ENCODE measurements at places on chromosomes 12 and 14. TPM values are rescaled to one million over a fixed set of nuclear protein-coding genes. Genes with fewer than 3 reads are reported as not detected.

Gene LMNTD1
- total RNA-seq: not detected

Gene EEA1
- total RNA-seq: 34.6 TPM

Gene TPH2
- 0.13 TPM for total RNA-seq

Gene IFT43
- 27.3 TPM for total RNA-seq

GRCh38 chr14:54570631-54571415 lies 3.9 kb downstream of the SAMD4A start:
- DNase-seq: no peak

DNA sequence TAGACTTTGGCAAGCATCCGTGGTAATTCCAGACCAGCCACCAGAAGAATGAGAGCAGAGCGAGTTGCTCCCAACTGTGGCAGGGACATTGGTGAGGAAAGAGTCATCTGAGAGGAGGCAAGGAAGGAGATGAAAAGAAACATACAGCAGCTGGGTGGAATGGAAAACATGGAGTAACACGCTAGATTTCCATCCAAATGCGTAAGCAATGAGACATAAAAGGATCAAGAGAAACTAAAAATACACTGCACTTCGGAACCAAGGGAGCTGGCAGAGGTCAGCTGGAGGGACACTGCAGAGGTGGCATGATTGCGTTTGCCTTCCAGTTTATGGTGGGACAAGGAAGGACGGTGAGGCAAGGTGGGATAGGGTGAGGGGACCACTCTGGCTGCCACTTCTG lies 82.9 kb downstream of the DDX51 start:
- no peak for DNase-seq

DNA sequence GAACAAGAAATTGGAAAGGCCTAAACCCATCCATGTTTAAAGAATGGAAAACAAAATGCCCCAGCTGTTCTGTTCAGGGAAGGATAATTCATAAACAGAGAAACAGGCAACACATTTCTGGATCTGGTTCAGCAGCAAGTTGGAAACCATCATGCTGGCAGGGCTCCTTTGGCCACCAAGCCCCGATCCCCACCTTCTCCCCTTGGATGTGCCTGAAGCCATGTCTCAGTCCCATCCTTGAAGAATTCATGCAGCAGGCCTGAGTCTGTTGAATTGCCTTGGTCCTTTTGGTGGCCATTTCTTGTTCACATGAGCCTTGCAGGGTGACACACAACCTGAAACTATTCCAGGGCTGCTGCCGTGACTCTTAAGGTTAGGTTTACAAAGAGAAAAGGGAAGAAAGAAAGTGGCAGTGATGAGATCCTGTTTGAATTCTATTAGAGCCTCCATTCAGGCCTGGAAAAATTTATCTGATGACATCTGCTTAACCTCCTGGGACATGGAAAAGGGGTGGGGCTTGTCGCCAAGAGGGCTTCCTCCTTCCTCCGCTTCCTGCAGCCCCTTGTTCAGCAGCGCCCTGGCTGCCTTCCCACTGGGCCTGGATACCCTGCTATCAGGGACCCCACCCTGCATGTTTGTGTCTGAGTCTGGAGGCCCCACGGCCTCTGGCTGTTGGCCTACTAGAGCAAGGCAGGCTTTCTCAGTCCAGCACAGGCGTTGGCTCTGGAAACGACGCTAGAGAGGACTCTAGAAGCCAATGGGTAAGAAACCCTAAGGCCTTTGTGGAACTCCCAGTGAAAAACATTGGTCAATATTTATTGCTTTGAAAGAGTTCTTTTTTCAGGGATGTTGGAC lies 341.9 kb downstream of the C12orf75 start:
- peak; percentile 36 for DNase-seq

GRCh38 chr12:19387161-19387560 lies 52.1 kb upstream of the AEBP2 start:
- DNase-seq: no peak

GRCh38 chr12:3362737-3363136 lies 128.3 kb upstream of the PRMT8 start:
- no peak for DNase-seq

GRCh38 chr12:87270919-87271318 lies 758.3 kb downstream of the C12orf50 start:
- DNase-seq: no peak

- no peak for DNase-seq
Measured at GRCh38 chr12:106673141-106673540, 90.3 kb downstream of the RFX4 start.
